Fibroblast of skin of left quadriceps (primary cell): ENCODE measurements at places on chromosomes 3 and 15.

GRCh38 chr3:127134887-127135240 is 58.1 kb upstream of the PRR23E start:
- DNase-seq = no peak

DNA sequence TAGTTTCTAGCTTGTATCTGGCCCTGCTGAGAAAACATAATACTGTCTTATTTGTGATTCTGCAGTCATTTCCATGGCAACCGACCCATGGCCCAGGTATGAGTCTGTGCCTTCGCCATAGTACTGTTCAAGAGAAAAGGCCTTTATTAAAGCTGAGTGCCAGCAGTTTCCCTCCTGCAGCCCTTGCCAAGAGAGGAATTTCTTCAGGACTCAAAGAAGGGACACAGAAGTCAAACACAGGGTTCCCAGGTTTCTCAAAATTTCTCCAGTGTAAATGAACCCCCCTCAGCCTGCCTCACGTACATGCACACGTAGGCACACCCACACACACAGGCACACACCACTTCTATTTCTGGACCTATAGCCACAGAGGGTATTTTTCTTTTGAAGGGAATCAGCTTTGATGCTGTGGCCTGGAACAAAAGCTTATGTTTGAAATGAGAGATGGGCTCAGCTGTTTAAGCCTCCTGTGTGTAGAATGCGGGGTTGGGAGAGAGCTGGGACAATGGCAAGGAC is 269.2 kb downstream of the PDCD6IP start:
- DNase-seq = no peak

DNA sequence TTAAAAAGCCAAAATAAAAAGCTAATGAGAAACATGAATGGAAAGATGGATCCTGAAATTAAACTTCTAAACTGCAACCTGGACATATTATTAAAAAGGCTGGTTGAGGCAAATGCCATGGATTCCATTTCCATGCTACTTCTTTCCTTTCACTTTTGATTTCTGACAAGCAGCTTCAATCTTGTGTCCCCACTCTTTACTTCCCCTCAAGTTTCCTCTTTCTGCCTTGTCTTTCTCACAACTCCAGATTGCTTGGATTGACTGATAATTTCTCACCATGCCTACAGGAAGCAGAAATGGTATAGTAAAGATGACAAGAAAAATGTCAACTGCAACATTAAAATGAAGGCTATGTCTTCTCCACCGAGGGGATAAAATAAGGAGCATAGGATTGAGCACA is 1136.7 kb downstream of the TUSC7 start:
- DNase-seq = no peak

- DNase-seq = no peak
Observed at GRCh38 chr3:141998669-141999290, 122.3 kb downstream of the ATP1B3 start.

- DNase-seq = no peak
Observed at GRCh38 chr3:48997102-48997635, 7.1 kb downstream of the P4HTM start.

GRCh38 chr3:13240928-13241618 is 167.8 kb upstream of the IQSEC1 start:
- DNase-seq = no peak

- DNase-seq = no peak
Observed at GRCh38 chr3:122233101-122233952, 49.9 kb downstream of the CASR start.

DNA sequence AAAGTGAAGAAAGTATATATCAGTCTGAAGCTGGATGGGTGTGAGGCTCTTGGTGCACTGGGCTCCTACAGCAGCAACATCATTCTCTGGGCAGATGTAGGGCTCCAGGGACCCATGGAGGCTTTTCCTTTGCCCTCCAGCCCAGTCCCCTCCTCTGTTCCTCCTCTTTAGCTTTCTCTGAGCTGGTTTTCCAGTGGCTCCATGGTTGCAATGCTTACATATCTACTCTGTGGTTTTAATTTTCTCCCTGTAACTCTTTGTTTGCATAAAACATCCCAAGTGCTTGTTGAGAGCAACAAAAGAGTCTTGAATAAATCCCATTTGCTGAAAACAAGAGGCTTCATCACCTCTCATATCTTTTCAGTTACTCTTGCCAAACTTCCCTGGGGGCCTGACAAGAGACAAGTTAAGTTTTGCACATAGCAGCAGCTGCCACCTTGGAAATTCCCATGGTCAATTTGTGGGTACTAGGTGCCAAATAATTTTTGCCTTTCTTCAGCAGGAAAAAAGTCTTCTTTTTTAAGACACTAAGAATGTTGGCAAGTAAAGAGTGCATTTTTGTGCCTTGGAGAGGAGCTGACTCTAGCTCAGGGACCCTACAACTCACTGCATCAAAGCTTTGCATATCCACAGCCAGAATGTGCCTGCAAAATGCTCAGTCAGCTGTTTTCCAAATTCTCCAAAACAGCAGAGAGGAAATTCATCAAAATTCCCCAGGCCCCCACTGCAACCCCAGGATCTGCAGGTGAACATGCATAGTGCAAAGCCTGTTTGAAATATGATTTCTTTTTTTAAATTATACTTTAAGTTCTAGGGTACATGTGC is 41.9 kb downstream of the COLQ start:
- DNase-seq = no peak

- DNase-seq = no peak
Observed at GRCh38 chr3:36832406-36832805, 68.1 kb upstream of the DCLK3 start.

DNA sequence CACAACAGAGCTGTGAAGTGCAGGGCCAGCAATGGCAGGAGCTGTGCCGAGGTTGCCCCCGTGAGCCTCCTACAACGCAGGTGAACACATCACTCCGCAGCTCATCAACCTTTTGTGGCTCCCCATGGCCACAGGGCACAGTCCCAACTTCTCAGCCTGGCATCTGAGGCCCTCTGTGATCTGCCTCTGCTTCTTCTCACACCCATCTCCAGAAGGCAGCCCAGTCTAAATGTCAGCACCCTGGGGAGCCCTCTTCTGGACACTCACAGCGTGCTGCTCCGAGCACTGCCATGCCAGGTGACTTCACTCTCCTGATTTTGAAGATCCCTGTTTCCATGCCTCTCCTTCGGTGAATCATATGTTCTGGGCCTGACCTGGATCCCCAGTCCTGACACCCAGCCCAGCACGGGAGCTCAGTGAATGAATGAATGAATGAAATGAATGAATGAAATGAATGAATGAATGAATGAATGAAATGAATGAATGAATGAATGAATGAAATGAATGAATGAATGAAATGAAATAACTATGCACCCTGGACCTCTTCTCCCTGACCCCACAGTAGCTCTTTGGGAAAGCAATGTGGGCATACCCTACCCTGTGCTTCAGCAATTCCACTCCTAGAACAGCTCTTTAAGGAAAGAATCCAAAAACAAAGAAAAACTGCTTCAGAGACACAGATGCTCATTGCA is 17.9 kb upstream of the SKIC8 start:
- DNase-seq = no peak

DNA sequence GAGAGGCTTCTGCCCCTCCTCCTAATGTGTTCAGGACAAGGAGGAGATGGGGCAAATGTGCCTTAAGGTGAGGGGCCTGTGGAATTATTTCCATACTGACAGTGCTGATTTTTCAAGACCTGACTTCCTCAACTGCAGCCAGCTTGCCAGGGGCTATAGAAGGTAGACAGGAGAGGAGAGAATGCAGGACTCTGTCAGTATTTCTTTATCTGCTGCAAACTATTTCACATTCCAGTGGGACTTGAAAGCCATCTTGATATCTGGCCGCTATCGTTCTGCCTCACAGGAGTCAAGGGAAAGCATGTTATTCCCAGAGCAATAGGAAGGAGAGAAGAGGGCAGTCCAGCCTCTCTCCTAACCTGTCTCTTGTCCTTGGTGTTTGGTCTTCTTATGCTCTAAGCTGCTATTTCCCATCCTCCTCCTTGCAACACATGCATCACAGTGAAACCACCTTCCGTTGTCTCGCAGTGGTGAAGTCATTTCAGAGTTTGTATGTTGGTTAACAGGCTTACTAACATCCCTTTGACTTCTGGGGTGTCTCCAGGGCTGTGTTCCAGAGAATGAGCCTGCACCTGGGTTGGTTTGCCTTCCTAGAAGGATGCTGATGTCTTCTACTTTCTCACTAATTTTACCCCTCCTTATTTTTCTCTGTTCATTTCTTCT is 95.1 kb upstream of the MRPS22 start:
- no peak for DNase-seq

DNA sequence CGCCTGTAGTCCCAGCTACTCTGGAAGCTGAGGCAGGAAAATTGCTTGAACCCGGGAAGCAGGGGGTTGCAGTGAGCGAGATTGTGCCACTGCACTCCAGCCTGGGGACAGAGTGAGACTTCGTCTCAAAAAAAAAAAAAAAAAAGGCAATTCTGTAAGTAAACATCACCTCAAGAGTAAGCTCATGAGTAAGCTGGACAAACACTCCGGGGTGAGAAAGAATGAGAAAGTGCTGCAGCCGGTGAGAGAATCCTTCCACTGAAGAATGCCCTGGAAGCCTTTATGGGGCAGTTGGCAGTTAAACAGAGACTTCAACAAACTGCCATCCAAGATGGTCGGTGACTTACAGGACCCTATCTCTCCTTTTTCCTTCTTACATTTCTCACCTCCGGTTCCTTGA is 47.5 kb downstream of the FEZF2 start:
- DNase-seq = no peak

DNA sequence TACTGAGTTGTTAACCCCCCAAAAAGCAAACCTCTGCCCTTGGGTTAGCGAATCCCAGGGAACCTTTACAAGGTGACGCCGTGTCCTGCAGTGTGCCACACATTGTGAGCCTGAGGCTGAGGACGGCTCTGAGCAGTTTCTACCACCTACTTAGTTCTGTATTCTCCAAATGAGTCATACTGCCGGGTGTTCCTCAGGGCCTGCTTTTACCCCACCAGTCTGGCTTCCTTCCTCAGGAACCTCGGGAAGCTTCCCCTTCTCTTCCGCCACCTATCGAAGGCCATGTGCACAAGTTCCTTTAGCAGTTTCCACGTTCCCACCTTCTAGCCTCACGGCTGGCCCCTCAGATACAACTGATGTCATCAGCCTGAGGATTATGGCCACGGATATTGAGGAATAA is 384.0 kb upstream of the TPM1 start:
- DNase-seq = no peak

GRCh38 chr3:50518436-50518835 is 15.0 kb upstream of the CACNA2D2 start:
- no peak for DNase-seq

GRCh38 chr3:129341331-129342141 is 62.9 kb downstream of the HMCES start:
- DNase-seq = no peak

DNA sequence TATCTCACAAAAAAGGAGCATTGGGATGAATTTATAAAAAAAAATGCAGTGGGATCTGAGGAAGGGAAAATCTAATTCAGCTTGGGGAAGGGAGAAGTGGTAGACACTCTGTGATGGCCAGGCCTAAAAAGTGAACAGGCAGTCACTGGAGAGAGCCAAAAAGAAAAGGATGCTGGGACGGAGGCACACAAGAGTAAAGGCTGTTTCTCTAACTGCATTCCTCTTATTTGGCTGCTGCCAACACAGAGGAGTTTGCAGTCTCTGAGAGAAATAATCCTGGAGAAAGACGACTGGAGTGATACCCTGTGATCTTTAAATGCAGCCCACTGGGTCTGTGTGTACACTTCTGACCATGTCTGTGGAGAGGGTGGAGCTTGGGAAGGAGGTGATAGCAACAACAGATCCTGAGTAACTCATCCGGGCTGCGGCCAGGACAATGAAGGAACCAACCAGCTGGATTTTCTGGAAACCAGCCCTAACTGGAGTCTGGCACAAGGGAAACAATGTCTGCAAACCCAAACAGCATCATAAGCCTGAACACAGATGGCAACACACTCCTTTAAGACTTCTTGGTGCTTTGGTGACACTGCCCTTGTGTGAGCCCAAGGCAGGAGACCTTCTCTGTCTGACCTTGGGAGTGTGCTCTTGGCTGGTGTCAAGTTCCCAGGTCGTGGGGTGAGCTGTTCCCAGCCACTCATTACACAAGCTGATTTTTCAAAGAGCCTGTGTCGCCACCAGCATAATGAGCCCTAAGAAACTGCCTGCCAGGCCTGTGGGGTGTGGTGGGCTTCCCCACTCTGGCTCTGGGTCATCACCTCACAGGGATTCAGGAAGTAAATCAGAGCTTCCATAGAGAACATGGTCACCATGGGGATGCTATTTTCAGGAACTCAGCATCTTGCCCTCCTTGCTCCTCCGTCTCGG is 8.0 kb downstream of the FYCO1 start:
- DNase-seq = no peak

DNA sequence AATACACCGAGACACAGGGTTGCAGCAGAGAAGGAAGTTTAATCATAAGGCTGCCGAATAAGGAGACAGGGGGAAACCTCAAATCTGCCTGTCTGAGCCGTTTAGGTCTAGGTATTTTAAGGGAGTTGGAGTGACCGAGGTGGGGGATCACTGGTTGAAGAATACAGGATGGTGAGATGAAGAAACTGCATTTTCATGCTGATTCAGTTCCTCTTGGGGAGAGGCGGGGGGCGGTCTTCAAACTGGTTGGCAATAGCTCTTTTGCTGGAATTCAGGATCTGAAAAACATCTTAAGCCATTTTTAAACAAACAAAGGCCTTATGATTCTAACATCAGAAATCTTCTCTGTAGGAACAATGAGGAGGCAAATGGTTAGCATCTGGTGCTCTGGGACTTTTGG is 699.5 kb upstream of the CFAP20DC start:
- no peak for DNase-seq

GRCh38 chr3:98855806-98856400 is 45.6 kb downstream of the DCBLD2 start:
- peak; percentile 84 for DNase-seq
